ENCODE measurements at places on chromosomes 6 and 20. TPM values are rescaled to one million over a fixed set of nuclear protein-coding genes. Genes with fewer than 3 reads are reported as not detected.

Gene ADAM33
- total RNA-seq = 18.7 TPM

Gene EFCAB8
- total RNA-seq = under 0.01 TPM

Gene SFT2D1
- 47.2 TPM for total RNA-seq

Gene RALY
- total RNA-seq = 29.4 TPM

Gene OR2J3
- total RNA-seq = not detected

Gene SLC22A1
- total RNA-seq = 1.4 TPM

Gene CD2AP
- total RNA-seq = 27.2 TPM
